ENCODE measurements at places on chromosomes 11 and 22.

DNA sequence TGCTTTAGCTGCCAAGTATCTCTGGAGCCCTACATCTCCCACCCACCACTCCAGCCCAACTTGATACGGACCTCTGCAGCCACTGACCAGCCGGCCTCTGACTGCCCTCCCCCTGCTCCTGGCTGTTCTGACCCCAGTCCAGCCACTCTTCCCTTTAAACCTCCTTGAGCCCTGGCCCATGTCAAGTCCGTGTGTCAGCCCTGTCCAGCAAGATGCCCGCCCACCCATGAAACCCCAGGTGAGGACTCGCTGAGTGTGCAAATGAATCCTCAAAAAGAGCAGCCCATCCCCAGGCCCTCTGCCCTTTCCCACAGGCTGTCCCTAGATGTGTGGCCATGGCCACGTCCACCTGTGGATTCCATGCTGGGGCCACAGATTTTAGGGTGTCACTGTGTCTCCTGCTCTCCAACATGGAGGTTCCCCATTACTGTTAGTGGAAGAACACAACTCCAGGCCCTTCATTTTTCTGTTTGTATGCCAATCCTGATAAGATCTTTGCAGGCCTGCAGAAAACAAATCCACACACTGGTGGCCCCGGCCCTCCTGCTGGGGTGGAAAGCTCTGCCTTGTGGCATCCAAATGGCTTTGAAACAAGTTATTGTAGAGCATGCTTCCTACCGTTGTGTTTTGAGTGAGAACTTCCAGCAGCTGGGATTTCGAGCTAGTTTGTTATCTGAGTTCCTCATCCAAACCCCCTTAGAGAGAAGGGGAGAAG lies 22.7 kb upstream of the ADORA2A start:
- no peak for DNase-seq

- no peak for DNase-seq
These were observed 531.2 kb downstream of the KCNA4 start for GRCh38 chr11:29485641-29486040.

DNA sequence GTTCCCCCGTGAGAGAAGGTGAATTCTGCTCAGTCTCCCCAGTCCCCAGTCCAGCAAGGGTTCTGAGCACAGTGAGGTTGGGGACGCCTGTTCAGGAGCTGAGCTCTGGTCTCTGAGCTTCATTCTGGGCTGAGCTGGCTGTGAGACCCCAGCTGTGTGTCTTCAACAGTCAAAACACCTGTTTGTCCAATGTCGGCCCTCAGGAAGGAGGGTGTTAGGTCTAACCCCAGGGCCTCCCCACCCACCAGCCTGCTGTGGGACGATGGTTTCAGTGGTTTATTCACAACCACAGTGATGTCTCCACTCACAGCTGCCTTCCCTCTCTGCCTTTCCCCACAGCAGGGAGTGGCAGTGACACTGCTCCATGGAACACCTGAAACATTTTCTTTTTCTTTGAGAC lies 1282.9 kb downstream of the TBC1D22A start:
- peak; percentile 57 for DNase-seq

DNA sequence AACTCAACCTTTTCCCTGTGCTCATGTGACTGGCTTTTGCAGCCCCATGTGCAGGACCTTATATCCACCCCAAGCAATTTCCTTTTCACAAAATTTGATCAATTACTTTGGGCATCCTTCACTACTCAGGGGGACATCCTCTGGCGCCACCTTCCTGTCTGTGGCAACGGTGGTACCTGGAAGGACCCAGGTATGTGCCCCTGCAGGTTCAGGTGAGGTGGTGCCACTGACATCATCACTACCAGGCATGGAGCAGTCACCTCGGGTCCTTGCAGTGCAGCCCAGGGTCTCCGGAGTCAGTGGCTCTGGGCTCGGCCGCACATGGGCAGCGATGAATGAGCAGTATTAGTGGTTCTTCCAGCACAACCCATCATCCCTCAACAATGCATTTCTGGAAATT lies 37.7 kb upstream of the B3GAT1 start:
- no peak for DNase-seq

Data from GM10248 (cell line).